ENCODE measurements at places on chromosomes 13 and 19.

DNA sequence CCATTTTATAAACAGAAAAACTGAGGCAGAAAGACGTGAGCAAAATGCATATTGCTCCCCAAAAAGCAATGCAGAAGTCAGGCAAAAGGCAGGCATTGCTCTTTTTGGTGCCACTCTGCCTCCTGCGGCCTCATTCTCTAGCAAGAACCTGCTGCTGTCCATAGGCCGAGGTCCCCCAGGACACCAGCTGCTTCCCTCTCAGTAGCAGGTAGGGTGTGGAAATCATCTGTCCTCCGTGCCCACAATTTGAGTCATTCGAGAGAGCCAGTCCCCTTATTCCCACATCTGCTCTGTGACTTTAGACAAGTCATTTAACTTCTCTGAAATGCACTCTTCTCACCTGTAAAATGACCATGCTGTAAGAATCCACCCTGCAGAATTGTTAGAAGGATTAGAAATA, 50.0 kb downstream of the TNFRSF19 start:
- DNase-seq: no peak

DNA sequence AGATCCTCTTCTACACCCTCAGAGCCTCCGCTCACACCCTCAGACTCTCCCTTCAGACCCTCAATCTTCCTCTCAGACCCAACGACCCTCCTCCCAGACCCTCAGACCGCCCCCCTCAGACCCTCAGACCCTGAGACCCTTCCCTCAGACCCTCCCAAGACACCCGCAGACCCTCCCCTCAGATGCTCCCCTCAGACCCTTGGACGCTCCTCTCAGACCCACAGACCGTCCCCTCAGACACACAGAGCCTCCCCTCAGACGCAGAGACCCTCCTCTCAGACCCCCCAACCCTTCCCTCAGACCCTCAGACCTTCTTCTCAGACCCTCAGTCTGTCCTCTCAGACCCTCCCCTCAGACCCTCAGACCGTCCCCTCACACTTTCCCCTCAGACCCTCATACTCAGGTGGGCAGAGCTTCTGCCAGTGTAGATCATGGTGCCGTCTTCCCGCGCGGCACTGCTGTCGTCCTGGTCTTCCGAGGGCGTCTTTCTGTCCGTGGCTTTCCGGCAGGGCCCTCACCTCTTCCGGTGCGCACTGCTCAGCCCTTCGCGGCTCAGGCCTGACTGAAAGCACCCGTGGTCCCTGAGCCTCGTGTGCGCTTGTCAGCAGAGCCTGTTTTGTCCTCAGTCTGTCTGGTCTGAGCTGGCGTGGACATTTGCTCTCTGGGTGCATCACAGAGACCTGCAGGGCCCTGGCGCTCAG, 18.9 kb upstream of the TFDP1 start:
- DNase-seq: no peak

- no peak for DNase-seq
These were observed 52.8 kb downstream of the TNFRSF19 start for GRCh38 chr13:23622985-23623384.

DNA sequence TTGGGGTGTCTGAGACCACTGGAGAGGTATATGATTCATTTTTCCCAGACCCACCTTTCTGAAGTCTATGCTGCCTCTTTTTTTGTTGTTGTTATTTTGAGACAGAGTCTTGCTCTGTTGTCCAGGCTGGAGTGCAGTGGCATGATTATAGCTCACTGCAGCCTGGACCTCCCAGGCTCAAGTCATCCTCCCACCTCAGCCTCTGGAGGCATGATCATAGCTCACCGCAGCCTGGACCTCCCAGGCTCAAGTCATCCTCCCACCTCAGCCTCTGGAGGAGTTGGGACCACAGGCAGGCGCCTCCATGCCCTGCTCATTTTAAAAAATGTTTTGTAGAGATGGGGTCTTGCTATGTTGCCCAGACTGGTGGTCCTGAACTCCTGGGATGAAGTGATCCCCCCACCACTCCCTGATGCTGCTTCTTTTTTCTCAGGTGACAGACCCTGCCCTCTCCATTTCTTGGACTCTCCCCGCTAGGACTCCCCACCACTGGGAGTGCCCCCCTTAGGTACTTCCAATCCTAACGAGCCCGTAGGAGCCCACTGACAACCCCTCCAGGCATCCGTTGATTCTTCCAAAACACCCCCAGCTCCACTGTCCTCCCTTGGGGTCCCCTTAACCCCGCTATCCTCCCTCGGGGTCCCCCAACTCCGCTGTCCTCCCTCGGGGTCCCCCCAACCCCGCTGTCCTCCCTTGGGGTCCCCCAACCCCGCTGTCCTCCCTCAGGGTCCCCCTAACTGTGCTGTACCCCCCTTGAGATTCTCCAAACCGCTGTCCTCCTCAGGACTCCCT, 45.4 kb downstream of the ARHGEF18 start:
- DNase-seq: no peak
